Activated naive CD4-positive, alpha-beta T cell treated with anti-CD3 and anti-CD28 coated beads, Interleukin-2, amount 10 ng/mL, durations not matched to agents 7 days and 5 days (primary cell): ENCODE measurements at places on chromosomes 11 and 22.

GRCh38 chr11:123069908-123070821 lies 8.2 kb upstream of the HSPA8 start:
- DNase-seq = peak; percentile 45

DNA sequence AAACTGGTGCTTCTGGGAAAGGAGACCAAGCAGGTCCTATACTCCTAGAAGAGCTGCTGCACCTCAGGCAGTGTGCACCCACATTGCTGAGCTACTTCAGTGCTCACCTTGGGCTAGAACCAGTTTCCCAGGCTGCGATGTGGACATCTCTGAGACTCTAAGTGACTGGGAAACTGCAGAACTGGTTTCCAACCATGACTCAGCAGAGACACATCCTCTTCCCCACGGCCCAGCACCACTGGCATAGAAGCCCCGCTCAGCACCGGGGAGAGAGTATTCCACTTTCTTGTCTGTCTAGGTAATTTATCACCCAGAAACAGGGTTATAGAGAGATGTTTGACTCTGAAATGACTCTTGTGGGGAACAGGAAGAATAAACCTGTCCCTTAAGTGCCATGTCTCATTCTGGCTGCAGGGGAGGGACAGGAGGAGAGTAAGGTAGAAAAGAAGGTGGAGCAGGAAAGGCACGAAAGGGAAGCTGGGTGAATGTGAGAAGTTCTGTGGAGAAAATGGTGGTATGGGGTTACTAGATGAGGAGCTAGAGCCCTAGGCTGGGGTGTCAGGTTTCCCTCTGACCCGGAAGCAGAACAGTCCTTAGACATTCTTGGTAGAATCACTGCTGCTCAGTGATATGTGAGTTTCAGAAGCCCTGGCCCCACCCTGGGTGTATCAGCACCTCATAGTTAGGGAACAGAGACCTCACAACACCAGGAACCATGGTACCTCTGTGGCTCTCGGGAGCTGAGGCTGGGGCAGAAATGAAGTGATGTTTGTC lies 340.4 kb upstream of the NCAM1 start:
- no peak for DNase-seq

DNA sequence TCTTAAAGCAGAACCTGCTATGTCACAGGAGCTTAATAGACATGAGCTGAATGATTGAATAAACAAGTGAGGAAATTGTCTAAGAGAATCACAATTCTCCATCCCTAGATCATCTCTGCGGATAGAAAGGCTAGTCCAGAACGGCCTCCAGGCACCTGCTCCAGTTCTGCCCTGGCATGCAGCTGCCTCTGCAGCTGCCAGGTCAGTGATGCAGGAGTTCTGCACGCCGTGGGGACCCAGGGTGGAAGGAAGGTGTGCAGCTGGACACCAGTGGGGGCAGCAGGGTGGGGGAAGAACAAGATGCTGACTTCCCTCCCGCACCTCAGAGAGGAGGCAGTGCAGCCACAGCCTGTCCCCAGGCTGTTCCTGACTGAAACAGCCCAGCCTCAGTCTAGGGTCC lies 192.1 kb upstream of the NCAM1 start:
- no peak for DNase-seq

GRCh38 chr11:132579136-132579535 lies 953.2 kb downstream of the OPCML start:
- DNase-seq = no peak

DNA sequence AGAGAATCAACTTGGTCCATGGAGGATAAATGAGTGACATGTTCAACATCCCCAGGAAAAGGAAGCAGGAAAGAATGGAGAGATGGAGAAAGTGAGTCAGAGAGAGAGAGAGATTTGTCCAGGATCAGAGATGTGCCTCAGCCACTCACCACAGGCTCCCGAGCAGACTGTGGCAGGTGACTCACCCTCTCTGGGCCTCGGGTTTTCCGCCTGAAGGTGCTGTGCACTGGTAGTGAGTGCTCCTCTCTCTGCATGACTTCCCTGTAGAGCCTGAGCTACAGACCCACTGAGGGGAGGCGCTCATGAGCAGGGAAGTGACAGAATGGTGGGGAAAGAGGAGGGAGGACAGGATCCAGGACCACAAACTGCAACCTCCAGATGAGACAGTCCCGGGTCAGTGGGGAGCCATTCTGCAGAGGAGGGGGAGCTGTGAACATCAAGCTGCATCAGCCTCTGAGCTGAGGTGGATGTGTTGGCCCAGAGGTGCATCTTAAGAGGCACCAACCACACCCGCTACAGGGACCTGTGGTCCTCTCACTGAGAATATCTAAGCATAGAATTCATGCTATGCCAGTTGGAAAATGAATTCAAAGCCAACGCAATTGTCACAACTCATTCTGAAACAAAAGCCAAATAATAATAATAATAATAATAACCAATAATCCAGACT lies 433.4 kb downstream of the BRD1 start:
- DNase-seq = no peak

- no peak for DNase-seq
Measured at GRCh38 chr11:4203603-4204360, 109.2 kb downstream of the RRM1 start.

DNA sequence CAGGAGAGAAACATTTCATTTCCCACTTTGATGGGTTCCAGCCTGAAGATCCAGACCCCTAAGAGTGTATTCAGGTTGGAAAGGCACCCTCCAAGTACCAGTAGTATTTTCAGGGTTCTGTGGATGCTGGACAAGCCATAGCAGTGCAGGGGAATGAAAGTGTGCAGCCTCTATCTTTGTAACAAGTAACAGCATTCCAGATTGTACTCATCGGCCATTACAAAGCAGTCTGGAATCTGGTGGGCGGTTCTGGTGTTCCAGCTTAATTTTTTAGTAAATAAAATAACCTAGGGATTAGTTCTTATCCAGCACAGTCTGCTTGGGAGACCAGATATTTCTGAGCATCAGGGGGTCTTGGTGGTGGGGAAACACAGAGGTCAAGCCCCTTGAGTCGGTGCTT lies 22.6 kb downstream of the APLNR start:
- DNase-seq = no peak

DNA sequence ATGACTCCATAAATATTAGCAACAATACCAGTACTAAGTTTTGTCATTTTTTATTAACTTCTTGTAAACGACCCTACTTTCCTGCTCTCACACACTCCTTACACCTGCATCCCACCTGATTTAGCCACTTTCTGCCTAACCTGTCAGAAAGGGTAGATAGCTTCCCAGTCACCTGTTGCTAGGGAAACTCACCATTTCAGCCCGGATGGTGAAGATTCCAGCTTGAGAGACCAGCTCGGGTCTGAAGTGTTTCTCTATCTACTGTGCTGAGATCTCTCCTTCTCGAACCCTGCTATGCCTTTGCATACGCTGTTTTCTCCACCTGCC lies at the start of gene PARVG:
TSS of gene PARVG (plus strand) at position 220 of the 327 bp plus-strand sequence. CDS start 2,405 bp downstream, outside the sequence.
- DNase-seq = peak; percentile 72

GRCh38 chr22:17753401-17753989 lies 20.8 kb downstream of the BID start:
- no peak for DNase-seq

GRCh38 chr11:130778705-130779104 lies 137.6 kb downstream of the SNX19 start:
- DNase-seq = no peak

DNA sequence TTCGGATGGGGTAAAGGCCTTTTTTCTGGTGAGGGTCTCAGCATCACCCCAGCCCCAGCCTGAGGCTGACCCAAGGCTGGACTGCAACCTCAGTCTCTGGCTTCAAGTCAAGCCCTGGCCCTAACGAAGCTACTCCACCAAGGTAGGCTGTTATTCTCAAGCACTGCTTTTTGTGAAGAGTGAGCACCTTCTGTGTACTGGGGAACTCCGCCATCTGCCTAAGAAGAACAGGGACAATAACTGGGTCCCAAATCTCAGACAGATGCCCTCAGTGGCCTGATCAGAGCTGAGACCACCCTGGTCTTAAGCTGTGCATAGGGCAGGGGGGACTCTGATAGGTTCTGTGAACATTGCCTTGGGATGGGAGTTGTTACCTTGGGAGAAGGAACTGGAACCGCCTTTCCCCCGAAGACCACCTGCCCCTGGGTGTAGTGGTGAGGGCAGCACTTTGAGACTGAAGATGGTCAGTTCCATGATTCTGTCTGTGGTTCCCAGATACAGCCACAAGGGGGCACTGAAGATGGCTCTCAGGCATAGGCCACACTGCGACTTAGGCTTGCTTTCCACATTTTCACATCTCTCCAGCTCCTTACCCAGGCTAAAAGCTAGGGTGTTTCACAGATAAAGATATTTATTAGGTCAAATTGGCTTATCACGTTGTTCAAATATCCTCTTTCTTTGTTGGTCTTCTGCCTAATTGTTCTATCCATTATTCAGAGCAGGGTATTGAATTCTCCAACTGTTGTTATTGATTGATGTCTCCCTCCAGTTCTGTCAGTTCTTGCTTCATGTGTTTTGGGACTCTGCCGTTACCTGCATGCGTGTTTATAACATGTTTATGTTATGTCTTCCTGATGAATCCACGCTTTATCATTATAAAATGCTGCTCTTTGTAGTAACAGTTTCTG lies 11.8 kb upstream of the UVRAG start:
- DNase-seq = peak; percentile 84

DNA sequence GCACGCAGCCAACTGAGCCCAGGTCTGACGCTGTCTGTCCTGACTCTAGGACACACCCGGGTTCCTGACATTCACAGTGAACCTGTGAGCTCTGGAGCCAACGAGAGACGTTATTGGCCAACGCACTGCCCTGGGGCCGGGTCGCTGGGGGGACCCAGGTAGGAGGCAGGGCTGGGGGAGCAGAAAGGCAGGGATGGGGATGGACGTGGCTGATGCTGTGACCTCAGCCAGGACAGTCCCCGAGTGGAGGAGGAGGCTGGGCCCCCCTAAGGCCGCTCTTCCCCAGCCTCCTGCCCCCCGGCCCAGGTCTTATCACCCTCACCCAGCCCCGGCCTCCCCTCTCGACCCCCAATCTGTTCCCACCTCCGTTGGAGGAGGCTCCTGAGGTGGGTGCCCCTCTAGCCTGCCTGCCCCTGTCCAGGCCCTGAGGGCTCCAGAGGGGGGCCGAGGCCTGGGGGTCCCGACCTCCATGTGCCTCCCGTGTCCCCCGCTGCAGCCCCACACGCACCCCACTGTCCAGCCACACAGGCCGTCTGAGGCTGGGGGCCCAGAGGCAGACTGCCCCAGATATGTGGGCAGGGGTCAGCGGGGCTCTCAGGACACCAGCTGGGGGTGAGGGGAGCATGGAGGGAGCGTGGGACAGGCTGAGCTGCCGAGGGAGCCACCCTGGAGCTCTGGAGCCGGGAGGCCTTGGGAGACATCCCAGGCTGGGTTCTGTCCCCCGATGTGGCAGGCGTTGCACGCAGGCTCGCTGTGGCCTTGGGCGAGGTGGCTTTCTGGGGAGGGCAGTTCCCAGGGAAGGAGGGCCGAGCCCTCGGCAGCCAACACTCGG lies 29.2 kb upstream of the MUC5AC start:
- DNase-seq = no peak

- peak; percentile 80 for DNase-seq
Measured at GRCh38 chr11:121591405-121592033, 138.8 kb upstream of the SORL1-AS1 start.

- DNase-seq = no peak
Measured at GRCh38 chr22:38196791-38197419, 4.9 kb upstream of the MAFF start.

DNA sequence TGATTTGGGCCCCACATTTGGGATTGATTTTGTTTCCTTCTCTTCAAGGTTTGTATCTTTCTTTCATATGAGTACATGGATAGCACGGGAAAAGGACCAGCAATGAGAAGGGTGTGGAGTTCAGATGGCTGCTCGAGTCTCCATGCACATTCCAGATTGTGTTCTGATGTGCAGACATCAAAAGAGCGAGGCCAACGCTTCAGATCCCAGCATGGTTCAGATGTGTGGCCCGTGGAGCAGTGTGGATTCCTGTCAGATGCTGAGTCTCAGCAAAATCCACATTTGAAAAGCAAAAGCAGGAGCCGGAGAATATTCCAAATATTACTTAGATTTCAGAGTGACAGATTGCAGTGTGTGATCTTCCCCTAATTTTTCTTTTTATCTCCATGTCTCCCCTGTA lies 219.4 kb downstream of the DBX1 start:
- DNase-seq = no peak

GRCh38 chr11:116865696-116866095 lies 28.3 kb upstream of the APOA1 start:
- no peak for DNase-seq

DNA sequence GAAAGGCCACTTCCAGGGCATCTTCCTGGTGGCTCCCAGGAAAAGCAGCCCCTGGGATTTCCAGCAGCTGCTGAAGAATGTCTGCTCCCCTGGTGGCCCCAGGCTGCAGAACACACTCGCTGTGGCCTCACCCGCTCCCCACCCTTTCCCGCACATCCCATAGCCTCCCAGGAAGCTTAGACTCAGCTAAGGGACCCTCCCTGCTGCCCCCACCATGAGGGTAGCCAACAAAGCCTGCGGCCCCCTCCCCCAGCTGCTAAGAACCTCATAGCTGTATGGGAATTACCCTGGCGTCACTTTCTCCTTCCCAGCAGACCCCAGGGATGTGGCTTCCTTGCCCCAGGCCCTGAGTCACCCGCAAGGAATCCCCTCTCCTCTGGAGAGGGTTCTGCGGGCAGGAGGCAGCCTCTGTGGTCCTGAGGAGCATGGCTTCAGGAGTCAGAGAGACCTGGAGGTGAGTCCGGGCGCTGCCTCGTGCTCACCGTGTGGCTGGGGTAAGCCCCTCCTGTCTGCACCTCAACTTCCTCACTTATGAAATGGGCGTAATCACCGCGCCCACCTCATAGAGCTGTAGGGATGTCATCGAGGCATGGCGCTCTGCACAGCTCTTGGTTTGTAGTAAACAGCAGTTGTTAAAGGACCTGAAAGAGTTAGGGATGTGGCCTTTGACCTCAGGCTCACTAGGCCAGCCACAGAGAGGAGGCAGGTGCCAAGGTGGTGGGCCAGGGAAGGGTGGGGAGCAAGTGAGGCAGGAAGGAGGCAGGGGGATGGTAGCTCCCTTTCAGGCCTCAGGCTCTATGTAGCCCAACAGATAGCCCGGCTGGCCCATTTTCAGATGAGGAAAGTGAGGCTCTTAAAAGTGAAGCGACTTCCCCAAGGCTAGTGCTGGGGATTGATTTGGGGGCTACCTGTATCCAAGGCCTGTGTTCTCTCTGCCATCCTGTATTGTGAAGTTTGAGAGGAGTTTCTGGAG lies 71.2 kb downstream of the LRRC32 start:
- DNase-seq = no peak

DNA sequence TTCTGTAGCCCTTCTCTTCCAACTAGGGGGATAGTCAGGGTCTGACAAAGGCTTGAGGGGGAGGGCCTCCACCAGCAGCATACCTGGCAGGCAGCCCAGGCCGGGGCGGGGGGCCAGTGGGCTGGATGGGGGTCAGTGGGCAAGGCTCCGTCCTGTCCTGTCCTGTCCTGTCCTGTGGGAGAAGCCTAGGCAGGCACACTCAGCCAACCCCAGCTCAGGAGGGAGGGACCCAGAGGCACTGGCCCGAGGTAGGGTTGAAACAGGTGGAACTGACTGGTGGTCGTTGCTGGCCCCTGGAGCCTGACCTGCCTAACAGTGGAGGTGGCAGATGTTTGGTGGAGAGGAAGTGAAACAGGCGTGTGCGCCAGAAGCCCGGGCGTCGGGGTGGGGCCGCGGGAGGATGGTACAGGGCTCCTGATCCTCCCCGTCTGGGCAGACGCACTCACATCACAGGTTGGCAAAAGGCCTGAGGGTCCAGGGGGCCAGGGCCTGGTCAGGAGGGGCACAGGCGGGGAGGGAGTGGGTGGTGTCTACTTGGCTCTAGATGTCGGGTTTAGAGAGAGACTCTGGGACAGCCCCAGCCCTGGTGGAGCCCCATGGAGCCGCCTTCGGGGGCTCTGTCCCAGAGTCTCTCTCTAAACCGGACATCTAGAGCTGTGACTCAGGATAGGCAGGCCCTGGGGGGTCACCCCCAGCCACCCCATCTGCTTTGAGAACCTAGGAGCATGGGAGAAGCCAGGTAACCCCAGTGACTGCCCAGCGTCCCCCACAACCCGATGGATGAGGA lies 32.5 kb upstream of the GRAMD4 start:
- peak; percentile 67 for DNase-seq
